Astrocyte (in vitro differentiated cells and primary cell): ENCODE measurements at places on chromosomes 2 and 18. TPM values are rescaled to one million over a fixed set of nuclear protein-coding genes. Genes with fewer than 3 reads are reported as not detected.

The MC4R gene
- total RNA-seq = not detected in 2 replicates

The AMER3 gene
- 0.07 TPM in 1 of 2 replicates, not detected in the other for total RNA-seq

DNA sequence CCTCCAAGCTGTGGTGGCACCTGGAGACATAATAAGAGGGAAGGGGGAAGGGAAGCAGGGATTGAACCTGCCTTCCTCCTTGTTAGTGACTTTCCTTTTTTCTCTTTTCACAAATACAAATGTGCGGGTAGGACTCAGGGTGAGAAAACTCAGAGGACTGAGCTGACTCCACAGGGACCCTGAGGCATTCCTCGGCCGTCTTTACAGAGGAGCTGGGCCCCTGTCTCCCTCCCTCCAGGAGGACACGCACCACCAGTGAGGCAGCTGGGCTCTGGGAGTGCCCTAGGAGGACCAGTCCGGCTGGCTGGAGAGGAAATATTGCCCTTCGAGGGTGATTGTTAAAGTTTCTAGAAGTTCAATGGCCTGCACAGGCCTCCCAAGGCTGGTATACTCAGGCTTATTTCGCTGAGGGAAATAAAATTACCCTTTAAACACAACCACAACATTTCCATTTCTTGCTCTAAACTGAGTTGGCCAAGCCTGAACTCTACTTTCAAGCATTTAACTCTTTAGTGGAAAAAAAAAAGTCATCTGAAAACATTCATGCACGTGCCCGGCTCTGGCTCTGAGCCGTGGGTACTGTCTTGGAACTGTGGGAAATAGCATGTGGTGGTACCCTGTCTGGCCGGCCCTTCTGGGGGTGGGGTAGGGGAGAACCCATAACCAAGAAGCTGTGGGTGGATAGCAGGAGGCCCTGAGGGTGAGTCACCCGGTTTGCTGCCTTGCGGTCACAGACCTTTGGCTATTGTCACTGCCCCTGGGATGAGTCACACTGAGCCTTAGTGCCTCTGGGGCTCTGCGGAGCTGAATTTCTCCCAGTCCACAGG lies 116.0 kb downstream of the COPS8 start:
- no peaks in the 10 kb centered on the region for H3K27me3 ChIP-seq
- peaks cover 66% of the 10 kb centered on the region for H3K4me1 ChIP-seq

GRCh38 chr2:144875290-144875969 lies 355.5 kb upstream of the ZEB2 start:
- H3K27ac ChIP-seq = no peak overlapping the region
- no peaks in the 10 kb centered on the region for H3K36me3 ChIP-seq
- H3K4me1 ChIP-seq = no peaks in the 10 kb centered on the region

DNA sequence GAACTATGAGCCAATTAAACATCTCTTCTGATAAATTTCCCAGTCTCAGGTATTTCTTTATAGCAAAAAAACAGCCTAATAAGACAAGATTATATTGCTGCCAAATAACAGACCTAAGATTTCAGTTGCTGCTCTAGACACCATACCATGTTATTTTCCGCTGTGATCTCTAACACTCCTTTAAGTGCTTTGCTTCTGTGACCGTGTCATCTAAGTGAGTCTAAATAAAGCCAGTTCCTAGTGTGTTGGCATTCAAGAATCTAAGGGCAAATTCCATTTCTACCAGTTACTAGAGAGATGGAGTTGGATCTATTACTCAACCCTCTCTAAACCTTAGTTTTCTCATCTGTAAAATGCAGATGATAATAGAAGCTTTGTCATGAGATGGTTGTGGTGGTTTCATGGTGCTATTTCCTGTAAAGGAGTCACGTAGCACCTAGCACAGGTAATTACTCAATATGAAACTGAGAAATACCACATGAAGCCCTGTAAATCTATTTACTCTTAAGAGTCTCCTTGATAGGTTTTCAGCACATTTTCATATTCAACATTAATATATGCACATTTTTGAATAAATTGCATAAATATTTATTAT lies 40.5 kb downstream of the SPHKAP start:
- H3K27me3 ChIP-seq = no peaks in the 10 kb centered on the region
- H3K27ac ChIP-seq = no peak overlapping the region
- H3K4me3 ChIP-seq = no peak overlapping the region
- DNase-seq = no peak
- H3K36me3 ChIP-seq = no peaks in the 10 kb centered on the region

GRCh38 chr2:12990523-12990922 lies 273.8 kb downstream of the TRIB2 start:
- H3K36me3 ChIP-seq = no peaks in the 10 kb centered on the region
- no peak for DNase-seq
- H3K4me1 ChIP-seq = no peaks in the 10 kb centered on the region

- no peaks in the 10 kb centered on the region for H3K4me1 ChIP-seq
- no peak overlapping the region for H3K27ac ChIP-seq
- no peaks in the 10 kb centered on the region for H3K36me3 ChIP-seq
- no peaks in the 10 kb centered on the region for H3K27me3 ChIP-seq
- DNase-seq = no peak
Observed at GRCh38 chr18:79299711-79300110, 96.0 kb upstream of the NFATC1 start.

GRCh38 chr18:68414407-68414806 lies 300.5 kb downstream of the TMX3 start:
- H3K27ac ChIP-seq = no peak overlapping the region
- H3K36me3 ChIP-seq = no peaks in the 10 kb centered on the region
- DNase-seq = no peak
- H3K27me3 ChIP-seq = no peaks in the 10 kb centered on the region
- no peak overlapping the region for H3K4me3 ChIP-seq

DNA sequence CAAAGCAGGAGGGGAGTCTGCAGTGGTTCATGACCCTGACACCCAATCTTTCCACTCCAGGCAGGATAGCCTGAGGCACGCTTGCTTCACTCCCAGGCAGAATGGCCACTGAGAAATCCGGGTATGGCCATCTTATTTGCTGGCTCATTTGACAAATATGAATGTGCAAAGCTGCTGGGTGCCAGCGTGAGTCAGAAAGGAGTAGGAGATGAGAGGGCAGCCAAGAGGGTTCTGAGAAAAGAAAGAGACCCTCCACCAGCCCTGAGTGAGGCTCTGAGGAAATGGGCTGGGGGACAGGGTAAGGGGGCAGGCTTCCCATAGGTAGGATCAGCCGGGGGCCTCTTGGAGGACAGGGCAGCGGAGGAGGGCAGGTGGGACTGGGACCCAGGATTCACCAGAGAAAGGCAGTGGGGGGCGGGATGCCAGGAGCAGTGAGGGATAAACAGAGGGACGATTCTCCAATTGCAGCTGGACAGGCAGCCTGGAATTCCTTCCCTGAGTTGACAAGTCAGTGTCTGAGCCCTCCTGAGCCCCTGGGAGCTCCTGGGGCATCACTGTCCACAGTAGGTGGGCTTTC lies 15.2 kb downstream of the RAMP1 start:
- H3K4me1 ChIP-seq = peaks cover 25% of the 10 kb centered on the region
- H3K36me3 ChIP-seq = no peaks in the 10 kb centered on the region
- H3K27ac ChIP-seq = peak overlapping the region; percentile 69
- peak; percentile 72 for DNase-seq
- H3K27me3 ChIP-seq = no peaks in the 10 kb centered on the region

DNA sequence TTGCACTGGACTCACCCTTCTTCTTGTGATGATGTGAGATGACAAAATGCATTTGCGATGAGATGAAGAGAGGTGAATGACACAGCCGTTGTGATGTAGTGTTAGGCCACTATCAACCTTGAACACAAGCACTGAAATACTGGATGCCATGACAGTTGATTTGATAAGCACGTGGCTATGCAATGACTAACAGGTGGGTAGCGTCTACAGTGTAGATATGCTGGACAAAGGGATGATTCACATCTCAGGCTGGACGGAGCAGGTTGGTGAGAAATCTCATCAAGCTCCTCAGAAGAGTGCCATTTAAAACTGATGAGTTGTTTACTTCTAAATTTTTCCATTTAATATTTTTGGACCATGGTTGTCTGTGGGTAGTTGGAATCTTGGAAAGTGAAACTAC lies 375.8 kb upstream of the LYPD1 start:
- DNase-seq = peak; percentile 69
- no peaks in the 10 kb centered on the region for H3K27me3 ChIP-seq
- H3K4me3 ChIP-seq = no peak overlapping the region
- H3K4me1 ChIP-seq = no peaks in the 10 kb centered on the region
- no peak overlapping the region for H3K27ac ChIP-seq
- no peaks in the 10 kb centered on the region for H3K36me3 ChIP-seq

- peaks cover 30% of the 10 kb centered on the region for H3K4me1 ChIP-seq
- H3K4me3 ChIP-seq = no peak overlapping the region
- peak; percentile 36 for DNase-seq
- no peaks in the 10 kb centered on the region for H3K27me3 ChIP-seq
Observed at GRCh38 chr2:219440388-219441256, 6.0 kb downstream of the SPEG start.

- no peak for DNase-seq
- no peak overlapping the region for H3K4me3 ChIP-seq
- H3K27me3 ChIP-seq = no peaks in the 10 kb centered on the region
Observed at GRCh38 chr2:17148407-17149145, 369.7 kb downstream of the RAD51AP2 start.

- peak; percentile 12 for DNase-seq
- no peaks in the 10 kb centered on the region for H3K27me3 ChIP-seq
- no peaks in the 10 kb centered on the region for H3K4me1 ChIP-seq
- no peaks in the 10 kb centered on the region for H3K36me3 ChIP-seq
Observed at GRCh38 chr18:28684746-28685355, 507.9 kb upstream of the CDH2 start.

GRCh38 chr18:8427339-8427738 lies 181.9 kb upstream of the RAB12 start:
- H3K27me3 ChIP-seq = peaks cover 2% of the 10 kb centered on the region
- no peak for DNase-seq
- H3K4me1 ChIP-seq = peaks cover 21% of the 10 kb centered on the region
- no peak overlapping the region for H3K27ac ChIP-seq
